ENCODE measurements at places on chromosomes 1 and 21.

DNA sequence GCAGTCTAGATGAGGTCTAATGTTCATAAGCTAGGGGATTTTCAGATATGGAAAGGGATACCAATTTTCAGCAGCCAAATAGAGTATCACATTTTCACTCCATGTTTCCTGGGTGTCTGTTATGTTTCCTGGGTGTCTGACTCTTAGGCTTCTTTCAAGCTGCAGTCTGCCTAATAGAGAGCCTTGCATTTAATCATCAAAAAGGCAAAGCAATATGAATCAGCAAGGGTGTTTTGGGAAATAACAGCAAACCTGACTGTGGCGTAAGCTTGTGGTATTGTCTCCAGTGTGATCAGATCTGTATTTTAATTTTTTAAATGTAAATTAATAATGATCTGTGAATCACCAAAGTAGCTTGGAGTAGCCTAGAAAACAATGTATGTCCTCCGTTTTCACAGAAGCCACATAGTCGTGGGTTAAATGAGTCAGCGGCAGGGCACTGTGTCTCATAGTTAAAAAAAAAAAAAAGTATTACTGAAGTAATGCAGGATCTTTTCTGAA is 10.4 kb downstream of the LGALS8 start:
- DNase-seq, result no peak

GRCh38 chr1:15577691-15578090 is 7.2 kb downstream of the AGMAT start:
- no peak for DNase-seq

- no peak for DNase-seq
These were observed 13.7 kb downstream of the LGR6 start for GRCh38 chr1:202207292-202207691.

DNA sequence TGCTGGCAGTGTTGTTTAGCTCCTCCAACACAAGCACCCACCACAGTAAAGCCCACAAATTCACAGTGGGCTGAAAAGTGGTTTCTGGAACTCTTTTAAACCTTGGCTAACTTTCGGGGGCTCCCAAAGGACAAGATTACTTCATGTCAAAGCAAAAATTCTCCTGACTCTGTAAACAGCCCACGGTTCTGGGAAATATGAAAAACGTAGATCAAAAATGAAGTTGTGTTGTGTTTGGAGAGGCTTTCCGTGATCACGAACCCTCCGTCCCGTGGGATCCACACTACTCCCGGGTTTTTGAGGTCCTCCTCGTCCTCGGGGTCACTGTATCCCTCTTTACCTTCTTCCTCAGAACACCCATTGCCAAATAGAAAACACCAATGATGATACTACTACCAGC is 159.0 kb upstream of the RUNX1 start:
- DNase-seq, result no peak

- no peak for DNase-seq
These were observed 131.5 kb downstream of the CNIH3 start for GRCh38 chr1:224747578-224747977.

GRCh38 chr1:156246781-156247459 is 936 bp downstream of the PAQR6 start:
- DNase-seq, result no peak

DNA sequence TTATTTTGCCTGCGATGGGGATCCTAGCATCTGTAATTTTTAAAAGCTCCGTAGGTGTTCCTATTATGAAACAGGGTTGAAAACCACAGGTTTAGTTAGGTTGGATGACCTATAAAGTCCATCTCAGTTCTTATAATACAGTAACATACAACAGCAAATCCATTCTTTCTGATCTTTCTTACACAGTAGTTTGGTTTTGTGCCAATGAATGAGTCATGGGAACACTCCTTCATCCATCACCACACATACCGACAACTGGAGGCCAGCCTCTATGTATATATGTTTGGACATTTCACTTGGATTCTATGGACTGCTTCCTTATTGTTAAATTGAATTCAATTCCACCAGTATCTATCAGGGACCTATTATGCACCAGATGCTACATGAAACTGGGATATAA is 118.4 kb upstream of the L1TD1 start:
- peak; percentile 4 for DNase-seq

- DNase-seq, result no peak
These were observed 320.3 kb downstream of the PTPRU start for GRCh38 chr1:29556657-29557056.

- no peak for DNase-seq
These were observed 62.0 kb downstream of the TOR1AIP2 start for GRCh38 chr1:179815641-179816040.

- no peak for DNase-seq
These were observed 53.4 kb downstream of the DMAP1 start for GRCh38 chr1:44266400-44267344.

GRCh38 chr1:36773827-36774541 is 260.3 kb downstream of the GRIK3 start:
- no peak for DNase-seq

GRCh38 chr1:230975636-230976035 is 3.0 kb downstream of the TTC13 start:
- DNase-seq, result no peak

GRCh38 chr1:236819856-236820255 is 24.8 kb downstream of the MTR start:
- no peak for DNase-seq

- DNase-seq, result no peak
These were observed 160.8 kb downstream of the MATN1 start for GRCh38 chr1:30562559-30562958.

- no peak for DNase-seq
These were observed 141.4 kb downstream of the PLPP3 start for GRCh38 chr1:56437959-56438358.

GRCh38 chr1:193685986-193686385 is 499.6 kb upstream of the B3GALT2 start:
- no peak for DNase-seq

DNA sequence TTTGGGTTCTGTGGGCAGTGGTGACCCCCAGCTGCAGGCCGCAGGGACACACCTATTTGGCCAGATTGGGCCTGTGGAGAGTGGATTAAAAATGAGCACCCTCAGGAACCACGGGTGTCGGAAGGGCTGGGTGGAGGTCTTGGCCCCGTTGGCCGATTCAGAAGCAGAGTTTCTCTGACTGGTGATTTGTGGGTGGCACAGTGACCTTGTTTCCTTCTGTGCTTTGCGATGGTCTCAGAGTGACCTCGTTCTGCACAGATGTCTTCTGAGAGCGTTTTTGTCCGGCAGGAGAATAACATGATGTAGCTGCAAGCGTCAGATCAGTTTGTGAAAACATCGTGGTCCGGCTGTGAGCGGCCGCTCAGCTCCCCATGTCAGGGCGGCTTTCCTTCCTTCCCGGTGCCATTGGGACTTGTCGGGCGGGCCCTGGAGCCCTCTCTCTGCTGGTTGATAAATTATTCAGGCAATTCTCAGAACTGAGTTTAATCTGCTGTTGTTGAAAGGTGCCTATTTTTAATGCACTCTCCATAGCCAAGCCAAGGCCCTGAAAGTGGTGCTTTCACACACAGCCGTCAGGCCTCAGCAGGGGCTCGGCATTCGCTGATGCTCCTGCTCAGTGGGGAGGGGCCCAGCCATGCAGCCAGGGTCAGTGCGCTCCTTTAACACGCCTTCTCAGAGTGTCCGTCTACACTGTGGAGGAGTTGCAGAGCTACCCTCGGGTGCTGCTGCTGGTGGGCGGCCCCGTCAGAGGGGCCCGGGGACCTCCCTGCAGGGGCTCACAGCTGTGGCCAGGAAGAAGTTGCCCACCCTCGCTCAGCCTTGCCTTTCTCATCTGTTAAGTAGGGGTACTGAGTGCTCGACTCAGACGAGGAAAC is 26.8 kb downstream of the TRPM2 start:
- DNase-seq, result no peak

DNA sequence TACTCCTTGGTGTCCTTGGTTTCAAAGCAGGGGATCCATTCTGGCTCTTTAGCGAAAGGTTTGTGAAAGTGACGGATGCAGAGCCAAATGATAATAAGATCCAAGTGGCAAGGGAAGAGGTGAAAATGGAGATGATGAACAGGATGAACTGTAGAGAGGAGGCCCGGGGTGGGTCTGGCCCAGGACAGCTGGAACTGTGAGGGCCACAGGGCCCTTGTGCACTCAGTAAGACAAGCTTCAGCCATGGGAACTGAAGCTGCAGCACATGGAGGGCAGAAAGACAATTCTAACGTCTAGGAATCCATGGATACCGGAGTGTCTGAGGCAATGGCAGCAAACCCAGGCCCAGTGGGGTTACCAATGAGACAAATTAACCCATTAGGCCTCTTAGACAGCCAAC is 4.8 kb downstream of the KCNA2 start:
- DNase-seq, result no peak

DNA sequence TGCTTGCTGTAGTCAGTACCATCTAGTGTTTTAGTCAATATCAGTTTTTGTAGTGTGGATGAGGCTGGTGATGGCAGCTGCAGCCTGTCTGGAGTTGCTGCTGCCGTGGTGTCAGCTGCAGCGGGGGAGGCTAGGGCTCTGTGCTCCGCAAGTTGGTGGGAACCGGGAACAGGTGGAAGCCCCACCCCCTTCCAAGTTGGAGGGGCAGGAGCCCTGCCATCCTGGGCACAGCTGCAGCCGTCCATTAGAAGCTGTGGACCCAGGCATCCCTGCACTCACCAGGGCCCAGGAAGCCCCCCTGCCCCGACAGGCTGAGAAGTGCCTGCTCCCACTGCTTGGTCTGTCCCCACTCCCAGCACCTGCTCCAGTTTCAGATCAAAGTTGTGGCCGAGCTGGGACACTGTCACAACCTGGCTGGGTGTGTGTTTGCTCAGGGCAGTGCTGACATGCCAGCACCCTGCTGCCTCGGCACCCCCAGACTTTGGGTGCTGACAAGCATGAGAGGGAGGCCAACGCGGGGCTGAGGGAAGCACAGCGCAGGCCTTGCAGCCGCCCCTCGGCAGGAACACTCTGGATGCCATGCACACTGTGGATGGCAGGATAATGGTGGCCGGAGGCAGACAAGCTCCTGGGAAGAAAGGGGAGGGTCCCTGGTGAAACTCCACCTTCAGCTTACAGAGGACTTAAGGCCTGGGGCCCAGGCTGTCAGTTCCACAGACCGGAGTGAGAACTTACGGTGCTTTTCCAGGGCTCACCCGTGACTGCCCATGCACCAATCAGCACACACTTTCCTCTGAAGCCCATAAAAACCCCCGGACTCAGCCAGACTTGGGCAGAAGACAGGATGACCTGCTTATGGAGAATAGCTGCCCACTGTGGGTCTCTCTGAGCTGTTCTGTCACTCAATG is 86.9 kb downstream of the ADARB1 start:
- DNase-seq, result no peak

- peak; percentile 23 for DNase-seq
These were observed 108.9 kb downstream of the CDC7 start for GRCh38 chr1:91609551-91609950.

GRCh38 chr21:36079010-36079649 is 9.3 kb downstream of the CBR1 start:
- no peak for DNase-seq

DNA sequence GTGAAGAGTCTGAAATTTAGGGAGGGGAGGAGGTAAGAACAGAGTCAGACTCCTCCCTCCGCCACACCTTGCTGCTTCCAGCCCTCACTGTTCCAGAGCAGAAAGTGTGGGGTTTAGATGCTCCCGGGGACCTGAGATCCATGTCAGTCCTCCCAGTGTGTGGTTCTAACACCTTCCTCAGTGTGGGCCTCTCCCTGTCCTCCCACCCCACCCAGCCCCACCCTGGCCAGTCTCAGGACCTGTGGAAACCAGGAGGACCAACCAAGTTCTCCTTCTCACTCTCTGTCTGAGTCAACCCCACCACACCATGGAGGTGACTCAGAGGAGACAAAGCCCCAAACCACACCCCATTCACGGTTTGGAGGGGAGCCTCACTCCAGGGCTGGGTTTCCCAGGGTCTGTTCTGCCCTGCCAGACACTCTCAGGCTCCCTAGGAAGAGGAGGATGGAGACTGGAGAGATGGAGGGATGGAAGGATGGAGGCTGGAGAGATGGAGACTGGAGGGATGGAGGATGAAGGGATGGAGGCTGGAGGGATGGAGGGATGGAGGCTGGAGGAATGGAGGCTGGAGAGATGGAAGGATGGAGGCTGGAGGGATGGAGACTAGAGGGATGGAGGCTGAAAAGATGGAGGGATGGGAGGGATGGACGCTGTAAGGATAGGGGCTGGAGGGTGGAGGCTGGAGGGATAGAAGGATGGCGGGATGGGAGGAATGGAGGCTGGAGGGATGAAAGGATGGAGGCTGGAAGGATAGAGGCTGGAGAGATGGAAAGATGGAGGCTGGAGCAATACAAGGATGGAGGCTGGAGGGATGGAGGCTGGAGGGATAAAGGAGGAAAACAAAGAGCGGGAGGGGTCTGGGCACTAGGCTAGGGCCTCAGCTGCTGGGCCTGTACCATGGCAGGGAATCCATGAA is 100.9 kb upstream of the RUNX3 start:
- DNase-seq, result no peak

DNA sequence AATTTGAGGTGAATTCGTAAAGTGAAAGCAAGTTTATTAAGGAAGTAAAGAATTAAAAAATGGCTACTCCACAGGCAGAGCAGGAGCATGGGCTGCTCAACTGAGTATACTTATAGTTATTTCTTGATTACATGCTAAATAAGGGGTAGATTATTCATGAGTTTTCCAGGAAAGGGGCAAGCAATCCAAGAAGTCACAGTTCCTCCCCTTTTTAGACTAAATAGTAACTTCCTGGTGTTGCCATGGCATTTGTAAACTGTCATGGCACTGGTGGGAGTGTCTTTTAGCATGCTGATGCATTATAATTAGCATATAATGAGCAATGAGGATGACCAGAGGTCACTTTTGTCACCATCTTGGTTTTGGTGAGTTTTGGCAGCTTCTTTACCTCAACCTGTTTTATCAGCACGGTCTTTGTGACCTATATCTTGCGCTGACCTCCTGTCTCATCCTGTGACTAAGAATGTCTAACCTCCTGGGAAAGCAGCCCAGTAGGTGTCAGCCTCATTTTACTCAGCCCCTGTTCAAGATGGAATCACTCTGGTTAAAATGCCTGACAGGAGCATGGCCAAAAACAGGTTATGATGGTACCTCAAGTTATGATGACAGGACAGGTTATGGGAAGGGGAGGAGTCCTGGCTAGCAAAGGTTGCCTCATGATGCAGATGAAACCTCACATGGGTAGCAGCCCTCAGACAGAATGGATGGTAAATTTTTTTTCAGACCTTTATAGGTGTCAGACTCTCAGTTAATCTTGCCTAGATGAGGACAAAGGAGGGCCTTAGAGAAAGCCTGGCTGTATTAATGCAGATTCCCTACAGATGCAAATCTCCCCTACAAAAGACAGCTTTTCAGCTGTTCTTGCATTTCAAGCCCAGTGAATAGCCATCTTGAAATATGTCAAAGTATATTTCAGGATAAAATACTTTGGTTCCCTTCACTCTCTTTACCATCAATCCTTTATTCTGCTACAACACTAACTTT is 49.7 kb downstream of the SIPA1L2 start:
- no peak for DNase-seq

DNA sequence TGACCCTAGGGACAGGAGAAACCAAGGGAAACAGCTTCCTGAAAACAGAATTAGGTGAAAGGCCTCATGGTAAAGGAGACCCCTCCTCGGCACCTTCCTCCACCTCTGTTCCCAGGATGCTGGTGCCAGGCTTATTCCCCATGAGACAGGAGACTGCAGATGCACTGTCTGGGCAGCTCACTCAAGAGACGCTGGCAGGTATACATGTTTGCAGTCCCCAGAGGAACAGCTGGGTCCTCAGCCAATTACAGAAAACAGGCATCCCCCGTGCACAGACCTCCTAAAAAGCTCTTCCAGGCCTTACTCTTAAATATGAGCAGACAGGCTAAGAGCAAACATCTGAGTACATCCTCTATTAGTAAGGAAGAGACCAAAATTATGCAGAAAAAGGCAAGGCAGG is 6.5 kb downstream of the CCSAP start:
- DNase-seq, result no peak

GRCh38 chr1:172211221-172211620 is 209.3 kb upstream of the C1orf105 start:
- no peak for DNase-seq
